Heart left ventricle (tissue), 16 donors: ENCODE measurements at places on chromosomes 6 and 20.

DNA sequence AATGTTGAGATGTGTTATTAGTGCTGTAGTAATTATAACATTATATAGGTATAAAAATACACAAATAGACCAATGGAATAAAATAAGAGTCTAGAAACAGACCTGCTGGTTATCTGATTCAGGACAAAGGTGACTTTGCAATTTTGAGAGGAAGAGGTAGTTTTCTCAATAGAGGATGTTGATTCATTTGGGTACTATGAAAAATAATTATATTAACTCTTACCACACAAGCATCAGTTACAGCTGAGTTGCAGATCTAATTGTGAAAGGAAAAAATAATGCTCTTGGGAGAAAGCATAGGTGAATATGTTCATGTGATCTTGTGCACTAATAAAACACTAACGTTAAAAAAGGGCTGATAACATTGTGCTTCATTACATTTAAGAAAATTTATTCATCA is 103.0 kb downstream of the BCKDHB start:
- DNase-seq = no peak

DNA sequence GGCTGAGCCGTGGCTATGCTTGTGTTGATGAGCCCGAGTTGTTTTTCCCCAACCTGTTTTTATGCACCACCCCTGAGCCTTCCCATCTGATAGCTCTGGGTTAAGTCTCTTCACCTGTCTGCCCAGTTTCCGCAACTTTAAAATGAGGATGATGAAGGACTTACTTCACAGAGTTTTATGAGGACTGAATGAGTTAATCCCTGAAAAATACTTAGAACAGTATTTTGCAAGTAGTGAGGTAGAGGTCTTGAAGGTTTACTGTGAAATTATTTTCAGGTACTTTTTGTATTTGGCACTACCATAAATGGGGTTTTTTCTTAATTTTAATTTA is 3.2 kb downstream of the MTG2 start:
- no peak for DNase-seq

DNA sequence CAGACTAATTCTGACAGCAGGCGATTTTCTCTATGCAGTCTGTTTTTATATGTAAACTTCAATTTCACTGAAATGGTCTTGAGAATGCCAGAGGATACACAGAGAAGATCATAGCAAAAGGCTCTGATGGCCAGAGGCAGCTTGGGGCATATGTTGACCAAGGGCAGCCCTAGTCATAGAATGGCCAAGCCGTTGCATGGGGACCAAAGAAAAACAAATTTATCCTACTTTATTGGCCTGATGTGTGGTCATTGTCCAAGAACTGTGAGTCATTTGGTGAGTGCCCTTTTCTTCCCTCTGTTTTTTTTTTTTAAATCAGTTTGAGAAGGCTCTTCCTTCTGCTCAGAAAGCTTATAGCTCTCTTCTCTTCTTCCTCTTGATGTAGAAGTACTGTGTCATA is 5.8 kb downstream of the HDGFL1 start:
- no peak for DNase-seq

- DNase-seq = no peak
Measured at GRCh38 chr6:55227862-55228261, 53.5 kb downstream of the HCRTR2 start.

DNA sequence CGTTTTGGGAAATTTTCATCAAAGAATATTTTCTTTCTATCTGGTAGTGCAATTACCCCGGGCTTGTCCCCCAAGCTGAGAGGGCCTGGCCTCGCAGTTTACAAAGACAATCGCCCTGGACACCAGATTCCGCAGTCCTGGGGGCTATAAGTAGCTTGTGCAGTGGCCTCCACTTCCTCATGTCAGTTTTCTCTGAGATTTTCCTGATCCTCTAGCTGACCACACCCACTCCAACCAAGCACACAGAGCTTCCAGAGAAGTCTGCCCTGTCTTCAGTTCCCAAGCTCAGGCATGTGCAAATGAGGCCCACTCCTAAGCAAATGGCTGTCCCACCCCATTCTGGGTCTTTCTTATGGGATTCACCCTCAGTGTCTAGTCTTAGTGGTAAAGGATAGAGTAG is 245.3 kb downstream of the MAFB start:
- DNase-seq = no peak

GRCh38 chr6:107603006-107603370 is 113.1 kb downstream of the SOBP start:
- DNase-seq = no peak

DNA sequence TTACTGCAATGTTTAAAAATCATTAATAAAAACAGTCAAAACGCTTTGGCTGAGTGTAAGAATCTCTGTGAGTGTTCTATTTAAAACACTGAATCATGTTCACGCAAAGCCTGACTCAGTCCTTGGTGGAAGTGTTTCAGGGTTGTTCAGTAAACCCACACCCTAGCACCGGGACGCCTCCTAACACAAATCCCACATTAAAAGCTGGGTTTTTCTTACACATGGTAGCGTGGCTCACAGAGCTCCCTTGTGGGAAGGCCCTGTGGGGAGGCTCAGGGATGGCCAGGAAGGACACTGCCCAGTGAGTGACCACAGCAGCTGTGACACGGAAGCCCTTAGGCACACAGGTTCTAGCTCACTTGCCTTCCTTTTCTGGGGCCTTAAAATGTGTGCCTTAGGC is 80.2 kb downstream of the GMPR start:
- DNase-seq = no peak

- no peak for DNase-seq
Measured at GRCh38 chr20:51738877-51739447, 29.2 kb downstream of the ATP9A start.
